ENCODE measurements at places on chromosomes 6 and 20.

GRCh38 chr6:37262446-37263026 is 4.6 kb upstream of the TMEM217 start:
- DNase-seq = no peak

DNA sequence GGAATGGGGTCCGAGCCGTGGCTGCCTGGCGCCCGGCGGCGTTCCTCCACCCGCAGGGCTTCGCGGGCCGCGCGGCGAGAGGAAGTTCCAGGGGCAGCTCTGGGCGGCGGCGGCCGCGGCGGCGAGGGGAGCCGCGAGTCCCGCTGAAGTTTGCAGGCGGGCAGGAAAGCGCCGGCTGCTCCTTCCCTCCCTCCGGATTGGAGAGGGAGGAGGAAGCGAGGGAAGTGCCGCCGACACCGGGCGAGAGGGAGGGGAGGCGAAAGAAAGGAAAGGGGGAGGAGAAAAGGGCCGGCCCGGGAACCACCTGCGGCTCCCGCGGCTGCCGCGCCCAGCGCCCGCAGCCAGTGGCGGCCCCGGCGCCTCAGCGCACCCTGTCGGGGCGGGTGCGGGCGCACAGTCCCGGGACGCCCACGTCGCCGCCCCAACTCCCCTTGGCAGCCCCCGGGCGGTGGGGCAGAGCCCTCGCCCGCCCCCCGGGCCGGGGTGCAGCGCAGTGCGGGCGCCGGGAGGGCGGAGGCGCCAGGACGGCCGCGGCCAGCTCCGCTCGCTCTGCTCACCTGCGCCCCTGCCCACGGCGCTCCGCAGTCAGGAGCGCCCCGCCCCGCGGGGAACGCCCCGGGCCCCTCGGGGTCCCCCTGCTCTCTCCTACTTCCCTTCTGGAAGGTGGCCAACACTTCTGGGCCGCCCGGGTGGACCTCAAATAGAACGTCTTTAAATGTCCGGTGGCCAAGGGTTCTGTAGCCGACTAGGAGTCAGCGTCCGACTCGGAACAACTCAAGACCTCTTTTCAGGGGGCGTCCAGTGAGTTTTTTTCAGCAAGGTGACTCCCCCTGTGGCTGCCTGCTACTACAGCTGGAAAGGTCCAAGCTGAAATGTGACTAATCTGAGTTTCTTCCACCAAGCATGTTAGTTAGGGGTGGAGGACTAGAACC is 80.3 kb upstream of the CCDC28A start:
- DNase-seq = peak; percentile 12

DNA sequence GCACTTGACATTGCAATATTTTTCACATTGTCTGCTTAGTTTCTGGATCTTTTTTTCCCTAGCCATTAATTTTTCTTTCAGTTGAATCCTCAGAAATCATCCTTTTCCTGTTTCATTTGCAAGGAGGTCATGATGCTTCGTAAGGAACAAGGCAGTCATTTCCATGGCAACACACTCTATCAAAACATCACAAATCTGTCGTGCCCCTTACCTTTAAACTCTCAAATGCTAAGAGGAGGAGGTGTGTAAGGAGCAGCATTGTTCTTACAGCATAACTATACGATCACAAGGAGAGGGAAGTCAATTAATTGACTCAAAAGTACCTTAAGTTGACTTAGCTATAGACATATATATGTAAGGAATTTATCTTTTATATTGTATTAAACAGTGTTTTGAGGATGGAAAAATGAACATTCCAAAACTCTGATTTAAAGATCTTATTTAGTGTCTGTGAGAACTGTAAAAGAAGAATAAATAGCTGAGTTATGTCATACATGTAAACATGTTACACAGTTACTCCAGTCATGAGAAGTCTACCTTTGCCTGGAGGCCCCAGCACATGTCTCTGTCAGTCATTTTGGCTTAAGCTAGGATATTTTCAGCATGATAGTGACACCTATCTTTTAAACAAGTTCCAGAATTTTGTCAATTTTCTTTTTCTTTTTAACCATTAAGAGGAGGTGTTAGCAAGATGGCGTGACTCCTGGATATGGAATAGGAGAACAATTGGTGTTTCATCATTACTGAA is 41.6 kb downstream of the CDKAL1 start:
- no peak for DNase-seq

- no peak for DNase-seq
Measured at GRCh38 chr20:56801971-56802755, 173.1 kb downstream of the TFAP2C start.

- DNase-seq = no peak
Measured at GRCh38 chr6:88135578-88136114, 30.5 kb downstream of the CNR1 start.
